LHCN-M2 (cell line): ENCODE measurements at places on chromosomes 7 and 10. TPM values are rescaled to one million over a fixed set of nuclear protein-coding genes. Genes with fewer than 3 reads are reported as not detected.

CLDN3 gene
- total RNA-seq = not detected in 2 replicates

BLOC1S2 gene
- total RNA-seq = 83.8 and 86.3 TPM in 2 replicates

REEP3 gene
- total RNA-seq = 59.2 and 62.0 TPM in 2 replicates

CNPY4 gene
- total RNA-seq = 23.2 and 28.0 TPM in 2 replicates

TMEM196 gene
- not detected in 2 replicates for total RNA-seq

DNA sequence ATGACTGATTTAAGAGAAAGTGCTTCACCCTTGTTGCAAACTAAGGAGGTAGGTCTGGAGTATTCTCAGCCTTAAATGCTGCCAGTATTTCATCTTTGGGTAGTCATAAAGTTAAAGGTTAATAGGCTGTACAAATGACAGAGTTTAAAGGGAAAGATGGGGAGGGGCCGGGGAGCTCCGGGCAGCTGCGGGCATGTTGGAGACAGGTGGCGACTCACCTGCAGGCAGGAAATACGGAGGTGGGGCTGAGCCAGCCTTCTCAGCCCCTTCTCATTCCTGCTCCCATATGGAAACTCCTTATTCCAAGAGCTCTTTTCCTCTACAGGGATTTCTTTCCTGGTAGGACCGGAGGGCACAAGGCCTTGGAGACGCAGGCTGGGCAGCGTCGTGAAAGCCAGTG, 31.8 kb upstream of the HMX3 start:
- no peak for DNase-seq

GRCh38 chr7:156948361-156948760, 1.2 kb upstream of the NOM1 start:
- no peak for DNase-seq

- no peak for DNase-seq
These were observed 21.3 kb upstream of the ST8SIA6 start for GRCh38 chr10:17475661-17476060.

DNA sequence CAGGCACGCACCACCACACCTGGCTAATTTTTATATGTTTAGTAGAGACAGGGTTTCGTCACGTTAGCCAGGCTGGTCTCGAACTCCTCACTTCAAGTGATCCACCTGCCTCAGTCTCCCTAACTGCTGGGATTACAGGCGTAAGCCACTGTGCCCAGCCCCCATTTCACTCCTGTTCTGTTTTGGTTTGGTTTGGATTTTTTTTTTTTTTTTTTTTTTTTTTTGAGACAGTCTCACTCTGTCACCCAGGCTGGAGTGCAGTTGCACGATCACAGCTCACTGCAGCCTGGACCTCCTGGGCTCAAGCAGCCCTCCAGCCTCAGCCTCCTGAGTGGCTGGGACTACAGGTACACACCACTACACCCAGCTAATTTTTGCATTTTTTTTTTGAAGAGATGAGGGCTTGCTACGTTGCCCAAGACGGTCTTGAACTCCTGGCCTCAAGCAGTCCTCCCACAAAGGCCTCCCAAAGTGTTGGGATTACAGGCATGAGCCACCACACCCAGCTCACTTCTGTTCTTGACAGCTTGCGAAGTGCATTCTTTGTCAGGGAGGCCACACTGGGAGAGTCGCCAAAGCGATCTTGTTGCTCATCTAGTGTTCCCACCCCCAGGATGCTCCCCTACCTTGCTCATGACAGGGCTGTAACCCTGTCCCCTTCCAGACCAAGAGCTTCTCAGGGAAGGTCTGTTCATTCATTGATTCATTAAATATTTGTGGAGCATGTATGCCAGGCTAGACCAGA, 229.1 kb downstream of the CUX1 start:
- DNase-seq = no peak

RAPGEF5 gene
- total RNA-seq = under 0.01 and 0.06 TPM in 2 replicates

CNNM1 gene
- total RNA-seq = 0.17 and 0.32 TPM in 2 replicates

RTKN2 gene
- 6.9 and 8.6 TPM in 2 replicates for total RNA-seq

PRLHR gene
- total RNA-seq = not detected in 2 replicates

GRCh38 chr7:28062197-28062991, 118.2 kb downstream of the JAZF1 start:
- peak; percentile 65 for DNase-seq

DNA sequence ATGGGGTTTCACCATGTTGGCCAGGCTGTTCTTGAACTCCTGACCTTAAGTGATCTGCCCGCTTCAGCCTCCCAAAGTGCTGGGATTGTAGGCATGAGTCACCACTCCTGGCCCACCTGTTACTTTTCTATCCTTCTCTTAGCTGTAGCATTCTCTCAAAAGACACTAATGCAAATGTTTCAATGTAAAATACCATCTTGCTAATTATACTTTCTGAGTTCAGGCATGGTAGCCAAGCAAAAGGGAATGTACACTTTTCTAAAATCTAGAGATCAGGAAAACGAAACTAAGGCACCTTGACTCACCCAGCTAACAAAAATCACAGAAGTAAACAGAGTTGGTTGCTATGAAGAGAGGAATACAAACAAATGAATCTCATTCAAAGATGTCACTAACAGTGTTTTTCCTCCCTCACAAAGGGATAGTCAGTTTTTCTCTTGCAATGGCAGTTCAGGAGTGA, 401.0 kb upstream of the NRP1 start:
- peak; percentile 55 for DNase-seq

- no peak for DNase-seq
These were observed 13.6 kb upstream of the SMC3 start for GRCh38 chr10:110553905-110554304.

ANKRD61 gene
- total RNA-seq = 0.23 and 0.38 TPM in 2 replicates

DPYSL4 gene
- 21.9 and 22.4 TPM in 2 replicates for total RNA-seq

DNA sequence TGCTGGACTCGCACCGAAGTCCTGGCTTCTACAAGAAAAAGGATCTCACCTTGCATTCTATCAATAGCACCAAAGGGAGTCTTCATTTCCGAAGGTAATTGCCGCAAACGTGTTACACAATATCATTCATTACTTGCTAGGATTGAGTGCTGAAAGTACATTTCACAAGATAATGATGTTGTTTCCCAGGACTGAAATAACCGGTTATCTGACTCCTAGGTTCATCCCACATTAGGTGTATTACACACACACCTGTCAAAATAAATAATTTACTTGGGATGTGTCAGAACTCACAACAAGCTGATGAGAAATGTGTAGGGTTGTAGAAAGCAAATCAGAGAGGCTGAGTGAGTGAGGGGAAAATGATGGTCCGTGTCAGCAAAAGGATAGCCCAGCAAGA, 219.4 kb upstream of the RHOBTB1 start:
- no peak for DNase-seq

CLRN3 gene
- not detected in 2 replicates for total RNA-seq

DNA sequence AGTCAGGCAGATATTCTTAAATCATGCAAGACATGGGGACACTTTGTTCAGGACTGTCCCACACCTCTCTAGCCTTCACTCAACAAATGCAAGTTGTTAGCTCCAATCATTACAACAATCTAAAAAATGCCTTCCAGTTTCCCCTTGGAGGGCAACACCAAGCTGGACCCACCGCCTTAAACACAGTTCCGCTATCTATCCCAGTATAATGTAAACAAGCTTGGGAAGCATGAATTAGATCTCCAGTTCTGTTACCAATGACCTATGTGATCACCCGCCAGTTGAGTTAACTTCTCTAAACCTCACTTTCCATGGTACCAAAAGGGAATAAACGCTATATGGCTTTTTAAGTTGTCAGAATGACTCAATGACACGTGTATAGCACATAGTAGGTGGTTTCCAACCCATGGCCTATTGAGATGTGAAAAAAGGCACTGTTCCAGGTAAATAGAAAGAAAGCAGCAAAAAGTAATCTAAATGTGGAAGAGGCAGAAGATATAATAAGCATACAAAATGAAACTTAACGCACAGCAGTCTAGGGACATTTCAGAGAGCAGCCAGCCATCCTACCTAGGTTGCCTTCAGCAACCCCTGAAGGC, 2.4 kb upstream of the REEP3 start:
- no peak for DNase-seq

- DNase-seq = no peak
These were observed 128.4 kb downstream of the RGS10 start for GRCh38 chr10:119414081-119414611.

DNA sequence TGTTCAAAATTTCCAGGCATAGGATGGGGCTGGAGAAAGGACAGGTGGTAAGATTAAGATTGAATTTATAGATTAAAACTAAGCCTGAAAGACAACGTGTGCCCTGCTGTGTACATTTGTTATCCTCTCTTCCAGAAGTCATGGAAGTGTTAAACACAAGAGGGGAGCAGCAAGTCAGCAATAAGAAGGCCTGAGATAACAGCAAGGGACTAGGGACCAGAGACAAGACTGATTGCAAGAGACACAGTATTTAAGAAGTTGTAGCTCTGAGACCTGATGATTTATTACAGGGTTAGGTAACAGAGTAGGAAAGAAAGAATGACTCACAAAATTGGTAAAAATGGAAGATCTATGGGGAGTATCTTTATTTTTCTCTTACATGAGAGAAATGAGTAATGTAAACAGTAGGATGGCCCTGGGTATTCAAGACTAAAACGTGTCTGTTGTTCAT, 55.7 kb upstream of the COL1A2 start:
- peak; percentile 44 for DNase-seq
